Frontal cortex (tissue), 4 donors: ENCODE measurements at places on chromosomes 2 and 18.

DNA sequence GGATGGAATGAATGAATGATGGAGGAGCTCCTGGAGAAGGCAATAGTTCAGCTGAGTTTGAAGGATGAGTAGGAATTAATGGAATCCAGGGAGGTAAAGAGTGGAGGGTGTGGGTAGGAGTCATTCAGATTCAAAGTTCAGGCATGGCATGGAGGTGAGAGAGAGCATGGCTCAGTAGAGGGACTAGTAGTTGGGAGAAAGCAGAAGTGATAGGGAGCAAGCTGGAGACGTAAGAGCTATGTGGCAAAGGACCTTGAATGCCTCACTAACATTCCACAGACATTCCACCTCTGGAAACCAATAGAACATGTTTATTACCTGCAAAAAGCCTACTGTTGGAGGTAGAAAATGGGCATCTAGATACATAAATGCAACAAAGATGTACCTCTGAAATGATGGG is 170.1 kb downstream of the HAUS1 start:
- DNase-seq = no peak

- no peak for DNase-seq
Measured at GRCh38 chr2:71001981-71002570, 7.4 kb upstream of the TEX261 start.

- no peak for DNase-seq
Measured at GRCh38 chr2:105514576-105514975, 115.7 kb upstream of the FHL2 start.

DNA sequence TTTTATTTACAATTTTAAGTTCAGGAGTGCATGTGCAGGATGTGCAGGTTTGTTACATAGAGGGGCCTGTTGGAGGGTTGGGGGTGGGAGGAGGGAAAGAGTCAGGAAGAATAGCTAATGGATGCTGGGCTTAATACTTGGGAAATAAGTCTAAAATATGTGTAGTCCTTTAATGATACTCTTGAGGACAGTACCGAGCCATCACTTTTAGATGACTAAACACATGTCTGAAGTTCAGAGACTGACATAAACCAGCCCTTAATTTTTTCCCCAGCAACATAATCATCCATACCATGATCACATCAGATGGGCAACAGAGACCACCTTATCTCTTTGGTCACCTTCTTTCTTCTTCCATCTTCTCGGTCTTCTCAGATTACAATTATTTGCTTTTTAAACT is 189.1 kb upstream of the COL3A1 start:
- no peak for DNase-seq

DNA sequence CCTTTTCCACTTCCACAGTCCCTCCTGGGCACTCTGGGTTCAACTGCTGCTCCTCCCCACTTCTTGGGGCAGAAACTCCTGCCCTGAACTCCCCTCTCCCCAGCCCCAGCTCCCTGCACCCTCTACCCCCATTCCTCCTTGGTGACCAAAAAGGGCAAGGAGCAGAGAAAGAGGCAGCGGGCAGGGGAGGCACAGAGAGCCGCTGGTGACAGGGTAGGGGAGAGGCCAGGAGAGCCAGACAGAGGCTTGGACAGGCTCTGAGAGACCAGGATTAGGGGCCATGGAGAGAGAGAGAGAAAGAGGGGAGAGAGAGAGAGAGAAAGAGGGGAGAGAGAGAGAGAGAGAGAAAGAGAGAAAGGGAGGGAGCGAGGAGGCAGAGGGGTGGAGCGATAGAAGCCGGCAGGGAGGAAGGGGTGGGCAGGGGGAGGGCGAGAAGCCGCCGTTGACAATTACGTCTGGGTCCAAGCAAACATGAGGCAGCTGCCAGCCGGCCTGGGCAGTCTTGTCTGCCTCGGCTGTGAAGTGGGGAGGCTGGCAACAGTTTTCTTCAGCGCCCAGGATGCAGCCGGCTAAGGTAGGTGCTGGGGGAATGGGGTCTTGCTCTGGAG is at the start of gene KCNIP3:
TSS of gene KCNIP3 (plus strand) at position 468 of the 608 bp plus-strand sequence. CDS start at position 560, 92 bp downstream.
- DNase-seq = peak; percentile 46

GRCh38 chr2:197170208-197170607 is 140.4 kb downstream of the ANKRD44 start:
- DNase-seq = no peak

- DNase-seq = no peak
Measured at GRCh38 chr2:234286956-234287355, 209.9 kb downstream of the ARL4C start.

GRCh38 chr2:167964650-167965413 is 282.6 kb downstream of the STK39 start:
- DNase-seq = no peak

GRCh38 chr2:215573496-215573895 is 137.6 kb upstream of the FN1 start:
- DNase-seq = no peak

DNA sequence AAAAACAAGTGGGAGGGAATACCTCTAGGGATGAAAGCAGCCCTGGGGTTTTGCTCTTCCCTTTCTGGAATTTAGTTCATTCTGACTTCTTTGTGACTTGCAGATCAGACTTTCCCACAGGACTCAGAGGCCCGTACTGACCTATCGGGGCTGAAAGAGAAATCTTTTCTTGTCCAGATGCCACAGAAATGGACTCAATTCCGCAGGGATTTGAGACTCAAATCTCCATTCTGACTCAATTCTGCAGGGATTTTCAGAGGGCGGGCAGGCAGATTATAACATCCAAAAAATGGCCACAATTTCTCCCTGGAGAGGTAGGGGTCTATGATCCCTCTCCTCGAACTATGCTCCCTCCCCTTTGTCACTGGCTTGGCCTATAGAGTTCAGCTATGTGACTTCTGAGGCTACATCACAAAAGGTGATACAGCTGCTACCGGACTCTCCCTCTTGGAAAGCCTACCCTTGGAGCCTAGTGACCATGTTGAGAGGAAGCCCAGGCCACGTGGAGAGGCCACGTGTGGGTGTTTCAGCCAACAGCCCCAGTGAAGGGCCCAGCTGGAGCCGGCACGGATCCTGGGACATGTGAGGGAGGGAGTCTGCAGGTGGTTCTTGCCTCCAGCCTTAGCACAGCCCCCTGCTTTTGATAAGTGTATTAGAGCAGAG is 4.8 kb upstream of the EFHD1 start:
- DNase-seq = no peak

DNA sequence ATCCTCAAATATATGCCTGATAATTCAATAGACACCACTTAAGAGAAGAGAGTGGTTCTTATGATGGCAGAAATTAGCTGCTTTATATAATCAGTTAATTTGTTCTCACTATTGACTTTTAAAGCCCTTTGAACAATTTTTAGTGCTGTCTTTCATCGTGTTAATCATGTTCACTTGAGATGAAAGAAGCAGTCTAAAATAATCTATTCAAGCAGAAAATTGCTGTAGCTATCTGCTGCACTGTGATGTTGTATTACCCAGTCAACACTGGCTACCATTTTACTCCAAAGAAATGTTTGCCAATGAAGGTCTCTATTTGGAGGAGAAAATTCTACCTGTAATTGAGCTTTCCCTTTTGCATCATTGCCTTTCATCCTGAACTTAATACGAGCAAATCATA is 459.8 kb upstream of the FSIP2 start:
- no peak for DNase-seq

- DNase-seq = no peak
Measured at GRCh38 chr2:216539120-216539519, 40.5 kb downstream of the RPL37A start.
